Stimulated activated naive CD4-positive, alpha-beta T cell (primary cell): ENCODE measurements at places on chromosomes 2 and 18.

GRCh38 chr2:24711865-24712264 lies 81.3 kb downstream of the PTRHD1 start:
- no peak for DNase-seq

GRCh38 chr2:239532859-239533258 lies 132.0 kb upstream of the HDAC4 start:
- no peak for DNase-seq

- no peak for DNase-seq
Observed at GRCh38 chr2:176388861-176389260, 119.6 kb downstream of the MTX2 start.

DNA sequence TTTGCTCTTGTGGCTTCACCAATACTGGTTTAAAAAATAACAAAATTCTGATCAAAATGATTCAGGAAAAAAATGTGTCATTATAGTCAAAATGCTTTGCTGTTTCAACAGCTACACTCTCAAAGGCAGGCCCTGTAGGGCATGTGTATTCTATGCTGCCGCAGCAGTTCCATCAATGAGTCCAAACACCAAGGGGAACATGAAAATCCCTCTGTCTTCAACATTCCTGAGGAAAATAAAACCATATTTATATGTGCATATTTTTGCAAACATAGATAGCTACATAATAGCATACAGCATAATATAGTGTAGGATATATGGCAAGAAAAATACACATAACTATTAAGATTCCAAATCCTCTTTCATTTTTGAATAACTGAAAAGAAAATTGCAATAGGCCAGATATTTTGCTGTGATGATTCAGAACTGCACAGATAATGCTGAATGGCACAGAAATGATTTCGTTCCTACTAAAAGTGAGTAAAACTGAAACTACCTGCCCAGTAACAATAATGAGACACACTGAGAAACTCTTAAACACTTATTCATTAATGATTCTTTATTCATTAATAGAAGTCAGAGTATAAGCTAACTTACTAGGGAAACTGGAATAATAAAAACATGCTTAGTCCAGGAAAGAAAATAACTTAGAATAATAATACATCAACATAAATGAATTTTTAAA lies 343.8 kb downstream of the SUCLG1 start:
- no peak for DNase-seq

DNA sequence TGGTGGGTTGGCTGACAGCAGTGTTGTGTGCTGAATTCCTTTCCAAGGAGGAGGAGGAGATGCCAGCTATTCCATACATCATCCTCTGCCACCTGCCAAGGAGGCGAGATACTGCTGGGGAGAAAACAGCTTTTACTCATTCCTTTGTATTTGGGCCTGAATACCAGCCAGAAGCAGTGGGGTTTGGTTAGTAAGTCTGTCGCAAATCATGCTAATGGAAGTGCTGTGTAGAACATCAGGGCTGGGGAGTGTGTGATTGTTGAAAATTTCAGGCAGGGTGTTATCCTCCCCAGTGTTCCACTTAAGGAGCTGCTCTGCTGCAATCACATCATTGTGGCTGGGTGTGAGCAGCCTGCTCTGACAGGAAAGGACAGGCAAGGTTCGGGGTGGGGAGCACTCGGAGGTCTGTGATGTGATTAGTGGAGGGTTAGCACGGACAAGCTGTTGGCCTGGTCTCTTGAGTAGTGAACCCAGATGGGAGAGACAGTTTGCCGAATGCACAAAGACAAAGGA lies 128.2 kb upstream of the DLX2 start:
- DNase-seq, result no peak
